ENCODE measurements at places on chromosomes 1 and 21. TPM values are rescaled to one million over a fixed set of nuclear protein-coding genes. Genes with fewer than 3 reads are reported as not detected.

ODR4 gene
- total RNA-seq = 17.7 TPM

DNAI4 gene
- 7.6 TPM for total RNA-seq

PERM1 gene
- total RNA-seq = 0.62 TPM

NPPA gene
- total RNA-seq = not detected

- H3K4me3 ChIP-seq = no peak overlapping the region
- H3K27ac ChIP-seq = peak overlapping the region; percentile 16
- no peaks in the 10 kb centered on the region for H3K36me3 ChIP-seq
- DNase-seq = no peak
Observed at GRCh38 chr1:229155472-229155871, 115.4 kb upstream of the RAB4A start.

DNA sequence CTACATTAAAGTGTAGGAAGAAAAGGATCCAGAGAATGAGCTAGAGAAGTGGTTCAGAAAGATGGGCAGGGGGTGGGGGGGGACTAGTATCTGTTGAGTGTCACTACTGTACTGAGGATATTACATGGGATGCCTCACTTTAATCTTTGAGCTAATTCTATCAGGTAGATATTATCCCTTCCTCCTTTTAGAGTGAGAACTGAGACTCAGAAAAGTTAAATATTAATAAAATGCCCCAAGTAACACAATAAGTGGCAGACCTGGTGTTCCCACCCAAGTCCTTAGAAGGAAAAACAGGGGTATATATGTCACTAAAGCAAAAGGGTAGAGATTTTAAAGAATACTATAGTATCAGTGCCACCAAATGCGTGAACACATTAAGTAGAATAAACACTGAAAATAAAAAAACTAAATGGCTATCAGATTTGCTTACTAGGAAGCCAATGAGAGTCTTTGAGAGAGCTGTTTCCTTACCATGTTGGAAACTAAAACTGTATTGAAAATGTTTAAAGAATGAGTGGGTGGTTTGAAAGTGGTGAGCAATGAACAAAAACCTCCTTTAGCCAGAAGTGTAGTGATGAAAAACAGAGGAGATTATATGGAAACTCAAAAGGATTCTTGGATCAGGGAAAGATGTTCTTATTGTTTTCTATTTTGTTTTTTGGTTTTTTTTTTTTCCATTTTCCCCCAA lies 230.8 kb downstream of the BARHL2 start:
- H3K27me3 ChIP-seq = peaks cover 3% of the 10 kb centered on the region
- H3K36me3 ChIP-seq = no peaks in the 10 kb centered on the region
- no peak overlapping the region for H3K4me3 ChIP-seq
- no peak overlapping the region for H3K27ac ChIP-seq
- no peaks in the 10 kb centered on the region for H3K4me1 ChIP-seq
- DNase-seq = no peak

CD5L gene
- total RNA-seq = not detected

OR14K1 gene
- not detected for total RNA-seq

GRCh38 chr1:221841251-221841982 lies 99.5 kb upstream of the DUSP10 start:
- peaks cover 4% of the 10 kb centered on the region for H3K27me3 ChIP-seq
- H3K4me3 ChIP-seq = no peak overlapping the region
- peaks cover 5% of the 10 kb centered on the region for H3K4me1 ChIP-seq
- H3K36me3 ChIP-seq = no peaks in the 10 kb centered on the region
- DNase-seq = no peak

DNA sequence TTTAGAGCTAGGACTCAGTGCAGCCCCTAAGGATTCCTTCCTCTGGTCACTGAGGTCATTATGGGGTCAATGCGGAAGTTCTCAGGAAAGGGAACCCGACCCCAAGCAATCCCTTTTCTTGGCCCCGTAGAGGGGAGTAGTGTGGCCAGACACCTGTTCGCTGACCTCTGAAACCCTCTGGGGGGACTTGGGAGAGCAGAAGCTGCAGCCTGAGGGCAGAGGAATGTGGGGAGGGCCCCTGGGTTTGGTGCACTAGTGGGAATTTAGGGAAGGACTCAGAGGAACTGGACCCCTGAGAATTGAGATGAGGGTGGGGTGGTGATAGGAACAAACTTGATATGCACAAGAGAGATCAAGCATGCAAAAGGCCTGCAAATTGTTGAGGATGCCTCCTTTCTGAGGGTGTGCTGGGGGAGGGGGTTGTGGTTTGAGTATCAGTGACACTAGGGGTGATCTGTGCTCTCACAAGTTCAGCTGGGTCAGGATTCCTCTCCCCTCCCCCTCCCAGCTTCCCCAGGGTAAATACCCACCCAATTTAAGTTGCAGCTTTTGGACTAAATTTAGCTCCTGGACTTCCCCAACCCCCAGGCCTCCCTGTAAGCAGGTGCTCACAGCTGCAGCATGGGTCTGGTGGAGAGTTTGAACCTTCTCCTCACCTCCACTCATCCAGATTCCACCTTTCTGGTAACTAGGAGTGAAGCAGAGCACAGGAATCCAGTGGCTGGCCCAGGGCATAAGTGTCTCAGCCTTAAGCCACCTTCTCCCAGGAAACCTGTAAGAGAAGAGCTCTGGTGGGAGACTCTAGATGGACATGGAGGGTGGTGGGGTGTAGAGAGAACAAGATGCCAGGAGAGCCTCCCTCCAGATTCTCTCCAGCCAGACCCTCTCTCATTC lies 13.5 kb downstream of the ADAMTSL4 start:
- no peak for DNase-seq
- peak overlapping the region; percentile 100 for H3K27ac ChIP-seq
- H3K27me3 ChIP-seq = no peaks in the 10 kb centered on the region
- no peaks in the 10 kb centered on the region for H3K36me3 ChIP-seq
- H3K4me1 ChIP-seq = peaks cover 45% of the 10 kb centered on the region

- no peaks in the 10 kb centered on the region for H3K36me3 ChIP-seq
- H3K27me3 ChIP-seq = peaks cover 8% of the 10 kb centered on the region
- H3K4me3 ChIP-seq = no peak overlapping the region
- no peaks in the 10 kb centered on the region for H3K4me1 ChIP-seq
Observed at GRCh38 chr1:3942416-3943122, 42.5 kb upstream of the C1orf174 start.

NTPCR gene
- total RNA-seq = 49.6 TPM

DNA sequence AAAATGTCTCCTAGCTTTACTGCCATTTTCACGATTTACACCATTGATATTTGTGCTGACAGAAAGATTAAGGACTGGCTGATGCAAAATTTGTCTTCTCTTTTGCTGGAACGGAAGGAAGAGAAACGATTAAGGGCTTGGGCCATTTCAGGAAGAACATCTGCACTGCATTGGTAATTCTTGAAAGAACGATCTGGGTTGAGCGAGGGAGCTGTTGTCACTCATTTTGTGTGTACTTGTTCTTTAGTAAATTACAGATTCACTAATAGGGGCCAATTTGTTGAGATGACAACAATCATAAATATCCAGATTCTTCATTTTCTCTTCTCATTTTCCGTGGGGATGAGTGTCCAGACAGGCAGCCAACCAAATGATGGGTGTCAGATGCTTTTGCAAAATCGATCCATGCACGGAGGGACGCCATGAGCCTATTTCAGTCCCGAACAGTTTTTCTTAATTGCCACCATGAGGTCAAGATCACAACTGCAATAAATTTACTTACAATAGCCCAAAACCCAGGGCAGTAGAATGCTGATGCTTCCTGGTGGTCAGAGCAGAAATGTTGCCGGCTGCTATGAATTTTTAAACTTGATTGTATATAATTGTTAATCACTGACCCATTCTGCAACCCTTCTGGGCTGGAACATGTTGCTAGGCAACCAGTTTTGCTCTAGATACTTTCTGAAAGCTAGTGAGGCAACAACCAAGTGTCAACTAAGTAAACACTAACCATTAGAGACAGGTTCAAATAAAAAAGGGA lies 132.4 kb upstream of the TIAM1 start:
- no peak for DNase-seq
- peaks cover 7% of the 10 kb centered on the region for H3K36me3 ChIP-seq
- H3K4me1 ChIP-seq = peaks cover 35% of the 10 kb centered on the region
- H3K4me3 ChIP-seq = no peak overlapping the region

DNA sequence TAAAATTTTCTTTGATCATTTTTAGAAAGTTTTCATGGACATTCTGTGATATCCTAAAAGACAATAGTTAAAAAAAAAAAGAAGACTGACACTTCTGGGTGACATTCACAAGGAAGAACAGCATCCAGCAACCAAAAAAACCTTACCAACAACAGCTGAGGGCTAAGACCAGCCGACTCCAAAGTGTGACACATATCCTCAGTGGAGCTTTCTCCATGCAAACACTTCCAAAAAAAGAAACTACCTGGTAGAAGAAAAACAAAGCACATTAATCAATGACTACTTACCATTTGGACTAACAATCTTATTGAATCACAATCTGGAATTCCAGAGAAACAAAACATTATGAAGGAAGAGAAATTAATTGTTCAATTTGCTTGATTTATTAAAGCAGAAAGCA lies 88.2 kb downstream of the IARS2 start:
- H3K4me1 ChIP-seq = no peaks in the 10 kb centered on the region
- H3K4me3 ChIP-seq = no peak overlapping the region
- no peaks in the 10 kb centered on the region for H3K27me3 ChIP-seq
- DNase-seq = no peak

HCRTR1 gene
- total RNA-seq = not detected

HSPB7 gene
- 0.48 TPM for total RNA-seq

- peaks cover 4% of the 10 kb centered on the region for H3K36me3 ChIP-seq
- no peaks in the 10 kb centered on the region for H3K27me3 ChIP-seq
- H3K4me1 ChIP-seq = peaks cover 13% of the 10 kb centered on the region
- DNase-seq = peak; percentile 84
Observed at GRCh38 chr1:206489980-206490770, 17.2 kb upstream of the RASSF5 start.

- H3K36me3 ChIP-seq = no peaks in the 10 kb centered on the region
- H3K4me3 ChIP-seq = no peak overlapping the region
- no peaks in the 10 kb centered on the region for H3K4me1 ChIP-seq
- no peak overlapping the region for H3K27ac ChIP-seq
- H3K27me3 ChIP-seq = peaks cover 10% of the 10 kb centered on the region
Observed at GRCh38 chr1:48810740-48811139, 34.0 kb upstream of the BEND5 start.

SYT2 gene
- 11.9 TPM for total RNA-seq

GRCh38 chr1:36922071-36922470 lies 112.2 kb downstream of the GRIK3 start:
- no peak overlapping the region for H3K4me3 ChIP-seq
- no peaks in the 10 kb centered on the region for H3K4me1 ChIP-seq
- H3K27ac ChIP-seq = no peak overlapping the region
- peaks cover 23% of the 10 kb centered on the region for H3K27me3 ChIP-seq
- DNase-seq = peak; percentile 59

SORT1 gene
- total RNA-seq = 52.3 TPM

DNA sequence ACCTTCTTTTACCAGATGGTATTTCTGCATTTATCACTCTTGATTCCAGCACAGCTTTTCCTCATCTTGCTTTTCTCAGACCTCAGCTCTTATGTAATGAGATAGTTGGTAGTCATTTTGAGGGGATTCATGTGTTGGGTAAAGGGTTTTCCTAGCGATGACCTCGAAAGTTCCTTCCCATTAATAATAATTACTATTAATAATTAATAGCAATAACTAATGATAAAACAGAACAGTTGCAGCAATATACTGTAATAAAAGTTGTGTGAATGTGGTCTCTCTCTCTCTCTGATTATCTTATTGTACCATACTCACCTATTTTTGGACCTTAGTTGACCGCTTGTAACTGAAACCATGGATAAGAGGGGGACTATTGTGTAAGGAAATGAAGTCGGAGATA lies 14.2 kb downstream of the CAMTA1 start:
- H3K27me3 ChIP-seq = no peaks in the 10 kb centered on the region
- H3K4me1 ChIP-seq = peaks cover 23% of the 10 kb centered on the region
- peaks cover 8% of the 10 kb centered on the region for H3K36me3 ChIP-seq

GRCh38 chr1:28815533-28816185 lies 3.7 kb downstream of the OPRD1 start:
- H3K36me3 ChIP-seq = no peaks in the 10 kb centered on the region
- DNase-seq = no peak
- no peak overlapping the region for H3K4me3 ChIP-seq
- peaks cover 66% of the 10 kb centered on the region for H3K27me3 ChIP-seq
- peaks cover 14% of the 10 kb centered on the region for H3K4me1 ChIP-seq

GRCh38 chr1:36950604-36951291 lies 83.6 kb downstream of the GRIK3 start:
- H3K27me3 ChIP-seq = peaks cover 32% of the 10 kb centered on the region
- no peaks in the 10 kb centered on the region for H3K36me3 ChIP-seq
- H3K4me3 ChIP-seq = no peak overlapping the region
- DNase-seq = no peak
- H3K27ac ChIP-seq = no peak overlapping the region

CNTN2 gene
- 6.3 TPM for total RNA-seq

DFFB gene
- 10.6 TPM for total RNA-seq

KCNA3 gene
- 0.94 TPM for total RNA-seq

ZNF684 gene
- 3.1 TPM for total RNA-seq

SHISA4 gene
- 5.0 TPM for total RNA-seq

DNA sequence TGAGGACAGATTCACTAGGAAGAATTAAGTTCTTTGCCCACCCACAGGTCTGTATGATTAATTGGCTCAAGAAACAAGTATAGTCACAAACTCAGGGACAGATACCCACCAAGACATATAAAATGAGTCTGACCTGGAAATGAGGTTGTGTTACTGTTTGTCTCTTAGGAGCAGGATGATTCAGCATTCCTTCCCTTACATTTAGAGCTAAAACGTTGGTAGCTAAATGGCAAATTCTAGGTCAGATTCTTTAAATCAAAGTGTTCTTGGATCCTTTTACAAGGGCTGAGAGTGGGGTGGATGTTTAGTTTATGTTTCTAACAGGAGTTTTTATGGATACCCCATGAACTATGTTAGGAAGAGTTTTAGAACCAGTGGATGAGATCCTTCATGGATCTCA lies 4.7 kb downstream of the RIMKLA start:
- DNase-seq = no peak
- H3K4me1 ChIP-seq = no peaks in the 10 kb centered on the region
- H3K27me3 ChIP-seq = peaks cover 37% of the 10 kb centered on the region
- H3K36me3 ChIP-seq = no peaks in the 10 kb centered on the region

DNA sequence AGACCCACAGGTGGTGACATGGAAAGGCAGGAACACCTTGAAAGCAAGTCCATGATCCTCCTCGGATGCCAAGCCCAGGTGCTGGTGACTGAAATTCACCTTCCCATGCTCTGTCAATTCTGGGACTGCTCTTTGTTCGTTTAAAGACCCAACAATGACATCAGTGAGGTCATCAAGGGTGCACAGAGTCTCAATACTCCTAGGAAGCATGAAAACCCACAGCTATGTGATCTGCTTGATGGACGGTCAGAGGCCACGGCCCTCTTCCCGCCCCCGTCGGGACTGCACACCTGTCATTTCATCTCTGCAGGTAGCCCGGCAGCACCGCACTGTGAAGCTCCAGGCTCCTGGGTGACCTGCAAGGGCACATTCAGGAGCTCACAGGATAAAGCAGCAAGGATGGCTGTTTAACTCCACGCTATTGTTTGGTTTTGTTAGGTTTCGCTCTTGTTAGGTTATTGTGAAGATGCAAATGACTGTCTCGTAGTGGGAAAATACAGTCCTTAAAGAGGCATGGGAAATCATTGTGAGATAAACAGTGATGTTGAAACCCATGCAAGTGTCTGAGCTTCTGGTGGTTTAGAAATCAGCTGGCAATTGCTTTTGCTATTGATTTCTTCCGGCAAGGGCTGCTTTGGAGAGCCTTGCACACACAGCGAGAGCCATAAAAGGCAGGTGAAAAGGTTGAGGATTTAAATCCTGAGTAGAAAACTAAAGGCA lies 124.8 kb upstream of the AJAP1 start:
- H3K27me3 ChIP-seq = peaks cover 11% of the 10 kb centered on the region
- no peak overlapping the region for H3K27ac ChIP-seq
- no peak overlapping the region for H3K4me3 ChIP-seq
- no peaks in the 10 kb centered on the region for H3K36me3 ChIP-seq
